ENCODE measurements at places on chromosomes 16 and 17.

DNA sequence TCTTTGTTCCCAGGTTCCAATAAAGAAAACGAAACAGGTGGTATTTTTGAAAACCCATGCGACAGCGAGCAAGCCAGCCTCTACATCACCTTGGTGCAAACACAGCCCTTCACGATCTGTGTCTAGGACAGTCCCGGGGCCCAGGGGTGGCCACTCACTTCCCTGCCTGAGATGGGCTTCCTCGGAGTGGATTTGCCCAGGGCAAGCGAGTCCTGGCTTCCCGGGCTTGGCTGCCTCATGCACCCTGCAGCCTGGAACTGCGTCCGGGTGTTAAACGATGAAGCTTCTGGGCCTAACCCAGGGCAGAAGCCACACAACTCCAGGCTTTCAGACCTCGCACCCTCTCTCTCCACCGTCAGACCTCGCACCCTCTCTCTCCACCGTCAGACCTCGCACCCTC, 66.0 kb downstream of the RPH3AL start:
- no peak for DNase-seq

GRCh38 chr17:6576038-6576785, 19.9 kb upstream of the PITPNM3 start:
- no peak for DNase-seq

- no peak for DNase-seq
These were observed 19.2 kb downstream of the GJD3 start for GRCh38 chr17:40345161-40345993.

GRCh38 chr16:78562111-78562510, 462.7 kb downstream of the WWOX start:
- DNase-seq = peak; percentile 7

GRCh38 chr17:2852729-2853282, 56.6 kb downstream of the RAP1GAP2 start:
- DNase-seq = no peak

DNA sequence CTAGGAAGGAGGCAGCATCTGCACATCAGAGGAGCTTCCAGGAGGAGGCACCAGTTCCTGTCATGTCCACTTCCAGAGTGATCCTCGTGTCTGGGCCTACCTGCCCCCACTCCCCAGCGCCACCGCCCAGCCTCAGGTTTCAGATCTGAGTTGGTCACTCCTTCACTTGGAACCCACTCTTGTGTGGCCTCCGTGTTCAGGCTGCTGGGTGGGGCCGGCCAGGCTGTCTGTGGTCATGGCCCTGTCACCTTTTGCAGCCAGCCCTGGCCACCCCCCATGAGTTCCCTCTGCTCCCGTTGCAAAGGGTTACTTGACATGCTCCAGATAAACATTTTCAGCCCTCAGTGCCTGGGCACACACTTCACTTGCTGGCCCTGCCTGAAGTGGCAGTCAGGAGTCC, 26.6 kb upstream of the SPPL2C start:
- no peak for DNase-seq

- DNase-seq = peak; percentile 86
These were observed 228.5 kb downstream of the TOX3 start for GRCh38 chr16:52318302-52319009.
